Vein endothelial cell (primary cell): ENCODE measurements at places on chromosomes 11 and 22. TPM values are rescaled to one million over a fixed set of nuclear protein-coding genes. Genes with fewer than 3 reads are reported as not detected.

Gene TRIM44
- 44.1 and 55.9 TPM in 2 replicates for total RNA-seq

Gene C11orf42
- not detected in 2 replicates for total RNA-seq

Gene NNMT
- total RNA-seq = 153 and 330 TPM in 2 replicates

Gene BIK
- total RNA-seq = 0.76 and 1.6 TPM in 2 replicates

Gene ASRGL1
- total RNA-seq = 10.5 and 16.7 TPM in 2 replicates

Gene MUC5AC
- not detected in 2 replicates for total RNA-seq

Gene PTPRJ
- total RNA-seq = 2.9 and 3.3 TPM in 2 replicates

Gene MN1
- total RNA-seq = 4.0 and 7.8 TPM in 2 replicates

Gene CCS
- total RNA-seq = 25.7 and 34.0 TPM in 2 replicates

Gene SLC22A8
- not detected in 2 replicates for total RNA-seq

Gene NEU3
- 6.0 and 12.4 TPM in 2 replicates for total RNA-seq

Gene ART5
- not detected in 2 replicates for total RNA-seq

Gene FAM83F
- total RNA-seq = not detected in 2 replicates

Gene KIF18A
- total RNA-seq = 8.5 and 12.8 TPM in 2 replicates

Gene MS4A15
- total RNA-seq = not detected in 2 replicates

Gene CRYBB3
- not detected in 2 replicates for total RNA-seq

Gene SCGB2A2
- not detected in 2 replicates for total RNA-seq

Gene BTG4
- not detected in 2 replicates for total RNA-seq

Gene MAPK8IP1
- 5.9 and 6.6 TPM in 2 replicates for total RNA-seq

Gene TCN2
- total RNA-seq = 58.1 and 70.2 TPM in 2 replicates

Gene PRRG4
- total RNA-seq = 0.10 and 0.33 TPM in 2 replicates

Gene CREB3L1
- total RNA-seq = 0.65 and 1.3 TPM in 2 replicates

Gene MMP7
- total RNA-seq = 0.76 and 1.6 TPM in 2 replicates

Gene PAK1
- 0.86 and 0.98 TPM in 2 replicates for total RNA-seq

Gene SERHL2
- total RNA-seq = 1.6 and 3.3 TPM in 2 replicates

Gene AASDHPPT
- total RNA-seq = 46.7 and 57.6 TPM in 2 replicates

Gene OR5D16
- not detected in 2 replicates for total RNA-seq

Gene UBE4A
- total RNA-seq = 55.9 and 60.8 TPM in 2 replicates

Gene XNDC1N
- 8.1 and 10.5 TPM in 2 replicates for total RNA-seq
